ENCODE measurements at places on chromosomes 2 and 18. TPM values are rescaled to one million over a fixed set of nuclear protein-coding genes. Genes with fewer than 3 reads are reported as not detected.

DNA sequence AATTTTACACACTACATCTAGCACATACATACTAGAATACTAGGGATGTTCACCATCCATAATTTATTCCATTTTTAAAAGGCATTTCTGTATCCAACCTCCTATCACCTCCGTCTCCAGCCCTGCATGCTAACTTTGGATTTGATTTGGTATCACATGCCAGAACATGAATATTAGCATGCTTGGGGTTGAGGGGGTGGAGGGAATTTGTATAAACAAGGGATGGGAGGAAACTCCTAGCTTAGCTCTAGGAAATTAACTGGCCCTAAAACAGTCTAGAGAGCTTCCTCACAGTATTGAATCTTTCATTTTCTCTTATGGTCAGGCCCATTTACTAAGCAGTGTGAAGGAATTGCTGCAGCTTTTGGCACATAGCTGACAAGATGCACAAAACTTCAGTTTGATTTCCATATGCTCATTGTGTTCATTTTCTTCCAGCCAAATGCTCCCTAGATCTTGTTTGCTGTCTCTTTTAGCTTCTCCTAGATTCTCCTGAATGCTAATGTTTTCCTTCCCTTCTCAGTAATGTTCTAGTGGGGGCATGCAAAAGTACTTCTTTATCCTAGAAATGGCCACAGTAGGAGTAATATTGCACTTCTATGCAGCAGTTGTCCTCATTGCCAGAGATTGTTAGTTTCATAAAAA, 135.2 kb downstream of the VWC2L start:
- DNase-seq, result no peak

- no peak for DNase-seq
These were observed 166.4 kb upstream of the MGAT5 start for GRCh38 chr2:134087371-134087921.

- DNase-seq, result no peak
These were observed 52.1 kb downstream of the PTGR3 start for GRCh38 chr18:75156831-75157230.

- no peak for DNase-seq
These were observed 12.7 kb upstream of the KCNK3 start for GRCh38 chr2:26679867-26680266.

DNA sequence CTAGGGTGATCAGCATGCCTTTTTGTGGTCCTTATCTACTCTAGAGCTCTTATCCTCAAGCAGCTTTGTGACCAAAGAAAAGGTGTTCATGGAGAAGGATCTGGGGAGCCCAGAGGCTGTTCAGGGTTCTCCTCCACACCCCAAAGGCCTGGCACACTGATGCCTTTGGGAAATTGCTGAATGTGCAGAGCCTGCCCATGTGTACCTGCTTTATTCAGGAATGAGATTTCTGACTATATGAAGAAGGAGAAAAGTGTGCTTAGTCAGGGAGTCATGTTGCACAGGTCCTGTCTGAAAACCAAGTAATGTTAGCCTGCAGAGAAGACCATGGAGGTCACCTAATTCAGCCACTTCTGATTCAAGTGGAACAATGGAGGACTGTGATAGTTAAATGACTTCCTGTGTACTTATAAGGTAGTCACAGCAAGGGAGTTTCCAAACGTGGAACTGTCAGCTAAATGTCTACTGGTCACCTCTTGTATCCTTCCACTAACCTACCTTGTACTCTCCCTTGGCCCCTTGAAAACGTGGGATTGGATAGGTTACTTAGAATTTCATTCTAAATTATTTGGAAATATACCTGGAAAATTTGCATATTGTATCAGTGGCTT, 81.3 kb downstream of the LIMS1 start:
- DNase-seq, result no peak

The SCYGR8 gene
- total RNA-seq, result not detected

GRCh38 chr2:70418514-70418913, 116.6 kb upstream of the FAM136A start:
- no peak for DNase-seq

The DLX1 gene
- not detected for total RNA-seq

The ADAM23 gene
- 0.15 TPM for total RNA-seq

DNA sequence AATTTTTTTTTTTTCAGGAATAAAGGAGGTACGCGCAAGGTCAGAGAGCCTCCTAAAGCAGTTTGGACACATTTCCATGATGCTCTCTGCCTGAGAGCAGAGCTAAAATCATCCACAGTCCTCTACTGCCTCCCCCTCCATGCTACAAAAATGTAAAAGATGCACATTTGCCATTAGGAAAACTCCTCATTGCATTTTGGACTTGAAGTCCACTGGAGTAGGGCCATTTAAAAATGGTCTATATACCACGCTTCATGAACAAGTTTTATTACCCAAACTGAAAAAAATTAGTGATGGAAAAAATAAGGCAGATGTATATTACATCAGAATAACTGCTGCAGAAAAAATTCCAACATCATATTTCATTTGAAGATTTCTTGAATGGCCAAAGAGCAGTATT, 256.0 kb downstream of the AFF3 start:
- no peak for DNase-seq

- DNase-seq, result no peak
These were observed 105.6 kb upstream of the LDLRAD4 start for GRCh38 chr18:13112982-13113381.

DNA sequence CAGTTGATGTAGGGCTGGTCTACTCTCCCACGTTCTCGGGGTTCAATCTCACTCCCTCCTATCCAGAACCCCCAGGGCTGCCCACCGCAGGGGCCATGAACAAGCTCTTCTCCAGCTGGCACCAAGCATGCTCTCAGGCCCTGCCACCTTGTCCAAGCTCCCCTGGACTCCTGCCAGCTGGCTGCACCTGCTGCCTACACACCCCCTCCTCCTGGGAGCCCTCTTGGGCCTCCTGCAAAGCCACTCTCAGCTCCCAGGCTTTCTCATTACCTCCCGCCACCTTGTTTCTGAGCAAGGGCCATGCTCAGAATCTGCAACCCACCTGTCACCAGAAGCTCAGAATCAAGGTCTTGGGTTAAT, 56.0 kb downstream of the HDAC4 start:
- no peak for DNase-seq

Measured in activated T-helper 1 cell treated with anti-CD3 and anti-CD28 coated beads, Interleukin-12 subunit alpha, Interleukin-12 subunit beta, Interleukin-2, Interleukin-4 antibody, amounts not matched to agents 30 ng/mL and 10 ng/mL and 1 ng/mL, durations not matched to agents 14 hours and 24 hours and 36 hours (primary cell).